Anterior cingulate cortex (tissue), 58 donors: ENCODE measurements at places on chromosomes 2 and 18.

DNA sequence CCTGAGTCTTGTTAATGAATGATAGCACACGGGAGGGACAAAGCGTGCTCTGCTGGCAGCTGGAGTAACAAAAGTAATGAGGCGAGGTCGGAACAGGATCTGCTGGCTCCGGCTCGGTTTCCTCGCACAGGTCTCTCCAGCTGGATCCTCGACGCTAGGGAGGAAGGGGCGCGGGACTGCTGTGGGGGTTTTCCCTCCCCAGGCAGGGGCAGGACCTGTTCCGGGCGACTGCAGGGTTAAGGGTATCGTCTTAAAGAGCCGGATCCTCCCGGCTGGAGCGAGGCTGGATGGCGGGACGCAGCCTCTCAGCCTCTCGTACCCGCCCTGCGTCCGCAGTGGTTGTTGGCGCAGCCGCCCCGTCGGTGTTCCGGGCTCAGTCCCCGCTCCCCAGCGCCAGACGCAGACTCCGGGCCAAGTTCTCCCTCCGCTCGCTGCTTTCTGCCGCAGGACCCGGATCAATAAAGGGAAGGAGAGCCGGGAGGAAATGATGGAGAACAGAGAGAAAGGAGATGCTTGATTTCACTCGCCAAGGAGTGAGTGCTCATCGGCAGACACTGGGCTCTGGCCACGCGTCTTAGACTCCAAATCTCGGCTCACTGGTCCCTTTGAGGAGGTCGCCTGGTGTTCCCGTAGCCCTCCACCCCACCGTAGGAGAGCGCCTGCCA is 1.1 kb upstream of the LIPG start:
- DNase-seq, result no peak

DNA sequence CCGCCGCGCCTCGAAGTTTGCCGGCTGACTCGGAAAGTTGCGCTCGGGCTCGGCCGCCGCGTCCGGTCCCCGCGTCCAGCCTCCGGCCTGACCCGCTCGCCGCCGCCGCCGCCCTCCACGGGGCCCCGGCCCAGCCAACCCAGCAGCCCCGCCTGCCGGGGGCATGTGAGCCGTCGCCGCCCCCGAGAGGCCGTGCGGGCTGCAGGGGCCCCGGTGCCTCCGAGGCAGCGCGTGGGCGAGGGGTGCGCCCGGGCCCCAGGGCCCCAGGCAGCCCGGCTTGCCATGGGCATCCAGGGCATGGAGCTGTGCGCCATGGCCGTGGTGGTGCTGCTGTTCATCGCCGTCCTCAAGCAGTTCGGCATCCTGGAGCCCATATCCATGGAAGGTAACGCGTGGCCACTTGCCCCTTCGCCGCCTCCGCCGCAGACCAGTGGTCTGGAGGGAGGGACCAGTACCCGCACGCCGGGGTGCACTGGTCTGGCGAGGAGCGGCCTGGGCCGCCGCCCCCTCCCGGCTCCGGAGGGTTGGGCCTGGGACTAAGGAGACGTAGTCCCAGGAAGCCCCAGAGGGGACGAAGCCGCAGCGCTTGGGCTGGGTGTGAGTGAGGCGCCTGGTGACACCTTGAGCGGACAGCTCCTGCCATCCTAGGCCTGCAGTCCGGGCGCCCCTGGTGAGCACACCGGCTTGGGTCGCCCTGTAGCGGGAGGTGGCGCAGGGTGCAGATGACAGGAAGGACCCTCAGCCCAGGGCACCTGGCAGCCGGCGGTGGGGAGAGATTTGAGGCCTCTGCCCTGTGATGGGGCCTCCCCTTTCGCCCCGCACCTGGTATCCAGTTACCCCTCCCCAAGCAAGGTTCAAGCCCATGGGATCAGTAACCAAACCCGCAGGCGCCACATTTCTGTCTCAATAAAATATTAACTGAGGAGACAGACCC is 49.9 kb downstream of the KCNIP3 start:
- DNase-seq, result no peak

DNA sequence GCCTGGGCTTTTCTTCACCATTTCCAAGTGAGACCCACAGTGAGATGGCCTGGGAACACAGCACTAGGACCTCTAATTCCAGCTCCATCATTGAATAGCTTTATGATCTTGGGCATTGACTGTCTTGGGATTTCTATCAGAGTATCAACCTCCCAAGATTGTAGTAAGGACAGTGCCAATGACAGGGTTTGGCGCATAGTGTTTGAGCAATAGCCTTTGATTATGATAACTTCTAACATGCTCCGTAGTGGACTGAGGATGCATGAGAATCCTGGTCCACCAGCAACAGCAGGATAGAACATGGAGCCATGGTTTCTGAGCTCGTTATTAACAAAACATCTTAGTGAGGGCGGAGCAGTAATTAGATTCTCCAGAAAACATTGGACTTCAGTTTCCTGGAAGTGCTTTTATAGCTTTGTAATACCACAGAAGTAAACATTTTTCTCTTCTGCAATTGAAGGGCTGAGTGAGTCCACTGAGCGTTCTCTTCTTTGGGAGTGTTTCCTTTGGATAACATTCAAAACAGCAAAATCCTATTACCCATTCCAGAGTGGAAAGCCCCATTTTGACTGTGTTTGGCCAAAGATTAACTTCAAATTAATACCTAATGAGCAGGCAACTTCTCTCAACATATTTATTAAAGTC is 63.7 kb downstream of the IL1R2 start:
- no peak for DNase-seq

- DNase-seq, result no peak
Observed at GRCh38 chr2:205758051-205758450, 75.8 kb downstream of the NRP2 start.

GRCh38 chr18:45084206-45084605 is 403.5 kb downstream of the SETBP1 start:
- DNase-seq, result no peak

- no peak for DNase-seq
Observed at GRCh38 chr2:119464981-119465380, 33.3 kb downstream of the TMEM37 start.

DNA sequence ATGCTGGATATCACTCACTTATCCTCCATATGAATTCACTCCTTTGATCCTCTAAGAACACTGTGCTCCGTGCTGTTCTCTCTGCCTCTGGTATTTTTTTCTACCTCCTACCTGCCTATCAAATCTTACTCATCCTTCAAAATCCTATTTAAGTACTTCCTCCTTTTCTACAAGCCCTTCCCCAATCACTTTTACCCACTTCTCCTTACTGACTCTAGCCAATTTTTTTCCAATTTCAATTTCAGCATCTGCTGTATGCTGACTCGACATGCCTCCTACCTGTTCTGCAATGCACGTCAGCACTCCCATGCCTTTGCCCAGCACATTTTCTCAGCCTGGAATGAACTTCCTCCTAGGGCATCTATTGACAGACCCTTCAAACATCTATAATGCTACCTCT is 37.3 kb upstream of the LNPK start:
- DNase-seq, result no peak

- DNase-seq, result no peak
Observed at GRCh38 chr2:201781557-201782051, 871 bp upstream of the ALS2 start.
